ENCODE measurements at places on chromosomes 2 and 18. TPM values are rescaled to one million over a fixed set of nuclear protein-coding genes. Genes with fewer than 3 reads are reported as not detected.

SMYD5 gene
- 14.0 TPM for total RNA-seq

OXER1 gene
- total RNA-seq, result not detected

C1GALT1C1L gene
- total RNA-seq, result 0.97 TPM

C2orf72 gene
- total RNA-seq, result not detected

IL18R1 gene
- total RNA-seq, result 3.0 TPM

NEB gene
- 0.32 TPM for total RNA-seq

PID1 gene
- 0.46 TPM for total RNA-seq

PLB1 gene
- 0.30 TPM for total RNA-seq

ACTR3 gene
- total RNA-seq, result 332 TPM

LRRC30 gene
- not detected for total RNA-seq

CLEC4F gene
- not detected for total RNA-seq

CDH7 gene
- total RNA-seq, result under 0.01 TPM

MDH1B gene
- under 0.01 TPM for total RNA-seq

LOXHD1 gene
- total RNA-seq, result not detected

RFX8 gene
- 3.6 TPM for total RNA-seq

ARID5A gene
- total RNA-seq, result 13.1 TPM

CD226 gene
- not detected for total RNA-seq

VAMP8 gene
- total RNA-seq, result 34.1 TPM

UGT1A5 gene
- total RNA-seq, result not detected

ASPRV1 gene
- 0.32 TPM for total RNA-seq

MAT2A gene
- total RNA-seq, result 80.9 TPM

ACMSD gene
- total RNA-seq, result not detected

NEU4 gene
- not detected for total RNA-seq

PAX3 gene
- not detected for total RNA-seq

NEU2 gene
- not detected for total RNA-seq

GPR75 gene
- 1.2 TPM for total RNA-seq

TUBA3E gene
- total RNA-seq, result not detected

HAAO gene
- total RNA-seq, result not detected

MOB1A gene
- total RNA-seq, result 136 TPM

SEMA4F gene
- 4.7 TPM for total RNA-seq

LRATD1 gene
- not detected for total RNA-seq

NRP2 gene
- 17.3 TPM for total RNA-seq

SKOR2 gene
- not detected for total RNA-seq

CDH19 gene
- total RNA-seq, result not detected

IL18RAP gene
- total RNA-seq, result not detected

ZSCAN30 gene
- total RNA-seq, result 13.2 TPM

CFAP65 gene
- total RNA-seq, result not detected

FEV gene
- not detected for total RNA-seq

MC2R gene
- total RNA-seq, result not detected

INO80C gene
- total RNA-seq, result 19.6 TPM

AMMECR1L gene
- 18.1 TPM for total RNA-seq

TSPYL6 gene
- not detected for total RNA-seq

MAPRE2 gene
- 29.2 TPM for total RNA-seq

GULP1 gene
- 80.2 TPM for total RNA-seq

INO80D gene
- total RNA-seq, result 3.6 TPM

EGR4 gene
- not detected for total RNA-seq

EDAR gene
- not detected for total RNA-seq

TMEM178A gene
- total RNA-seq, result not detected

IL1R1 gene
- 0.65 TPM for total RNA-seq

All from epithelial cell of umbilical artery (primary cell).